NCI-H774 (cell line): ENCODE measurements at places on chromosomes 12 and 14.

GRCh38 chr12:26953447-26953846 lies 15.2 kb downstream of the FGFR1OP2 start:
- DNase-seq: no peak

DNA sequence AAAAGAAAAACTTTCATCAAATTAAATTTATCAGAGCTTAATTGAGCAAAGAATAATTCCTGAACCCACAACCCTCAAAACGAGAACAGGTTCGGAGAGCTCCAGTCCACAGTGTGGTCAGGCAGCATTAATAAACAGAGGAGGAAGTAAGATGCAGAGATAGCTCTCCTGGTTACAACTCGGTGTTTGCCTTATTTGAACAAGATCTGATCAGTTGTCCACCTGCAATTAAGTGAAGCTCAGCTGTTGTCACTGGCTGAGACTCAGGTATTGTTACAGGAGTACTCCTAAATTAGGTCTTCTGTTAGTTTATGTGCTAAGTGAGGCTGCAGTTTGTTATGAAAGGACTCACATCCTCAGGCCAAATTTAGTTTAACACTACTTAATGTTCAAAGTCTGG lies 451.4 kb upstream of the PDE3A start:
- peak; percentile 5 for DNase-seq

- no peak for DNase-seq
Observed at GRCh38 chr12:105418229-105418628, 87.7 kb downstream of the C12orf75 start.

GRCh38 chr12:96077081-96077480 lies 41.7 kb upstream of the LTA4H start:
- DNase-seq: no peak

DNA sequence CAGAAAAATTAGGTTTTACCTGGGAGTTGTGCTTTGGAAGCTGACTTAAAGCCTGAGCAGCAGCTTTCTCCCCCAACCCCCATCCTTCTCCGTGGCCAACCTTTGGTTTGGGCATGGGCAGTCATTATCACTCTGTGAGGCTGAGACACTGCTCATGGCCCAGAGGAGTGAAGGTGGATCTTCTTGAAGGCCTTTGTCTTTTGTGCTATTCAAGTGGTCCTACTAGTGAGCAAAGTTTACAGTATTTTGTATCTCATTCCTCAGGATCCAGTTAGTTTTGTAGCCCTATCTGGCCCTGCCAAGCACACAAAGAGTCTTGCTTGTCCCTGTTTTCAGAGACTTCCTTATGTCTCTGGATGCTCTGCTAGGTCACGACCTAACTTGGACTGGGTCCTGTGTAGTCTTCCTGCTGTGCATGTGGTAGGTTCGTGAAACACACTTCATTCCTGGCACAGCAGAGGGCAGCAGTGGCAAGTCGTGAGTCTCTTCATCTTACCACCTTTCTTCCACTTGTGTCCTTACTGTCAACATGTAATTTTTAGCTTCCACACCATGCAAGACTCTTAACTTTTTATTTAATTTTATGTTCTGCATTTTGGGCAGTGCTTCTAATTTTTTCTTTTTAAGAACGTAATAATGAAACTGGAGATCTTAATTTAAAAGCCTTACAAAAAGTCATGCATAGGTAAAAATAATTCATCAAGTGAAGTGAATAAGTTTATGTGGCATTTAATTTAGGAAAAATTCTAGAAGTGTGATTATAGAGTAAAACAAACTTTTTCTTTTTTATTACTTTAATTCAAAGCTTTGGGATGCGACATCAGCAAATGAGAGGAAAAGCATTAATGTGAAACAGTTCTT lies 53.7 kb downstream of the APAF1 start:
- no peak for DNase-seq

DNA sequence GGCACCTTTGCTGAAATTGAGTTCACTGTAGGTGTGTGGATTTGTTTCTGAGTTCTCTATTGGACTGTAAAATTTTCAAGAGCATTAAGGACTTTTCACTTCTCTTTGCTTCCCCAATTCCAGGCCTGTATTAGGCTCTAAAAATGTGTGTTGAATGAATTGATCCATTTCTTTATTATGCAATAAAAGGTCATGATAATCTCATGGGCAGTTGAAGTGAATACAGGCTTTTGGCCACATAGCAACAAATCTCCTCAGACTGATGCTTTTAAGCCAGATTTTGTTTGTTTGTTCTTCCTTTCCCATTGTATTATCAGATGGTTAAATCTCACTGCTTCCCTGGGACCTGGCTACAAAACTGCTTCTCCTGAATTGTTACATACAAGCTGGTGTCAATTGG lies 258.0 kb upstream of the FAR2 start:
- no peak for DNase-seq

DNA sequence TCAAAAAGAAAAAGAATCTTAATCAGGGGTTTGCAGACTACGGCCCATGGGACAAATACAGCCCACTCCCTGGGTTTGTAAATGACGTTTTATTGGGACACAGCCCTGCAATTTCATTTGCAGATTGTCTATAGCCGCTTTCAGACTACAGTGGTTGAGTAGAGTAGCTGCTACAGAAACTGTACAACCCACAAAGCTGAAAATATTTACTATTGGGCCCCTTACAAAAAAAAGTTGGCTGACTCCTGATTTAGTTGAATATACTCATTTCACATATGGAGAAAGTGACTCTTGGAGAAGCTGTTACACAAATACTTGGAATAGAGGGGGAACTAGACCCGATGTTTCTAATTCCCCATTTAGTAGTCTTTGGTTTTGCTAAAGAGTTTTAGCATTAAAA lies 162.5 kb upstream of the NOS1 start:
- no peak for DNase-seq

GRCh38 chr12:121240062-121240420 lies 30.1 kb downstream of the P2RX4 start:
- DNase-seq: no peak

DNA sequence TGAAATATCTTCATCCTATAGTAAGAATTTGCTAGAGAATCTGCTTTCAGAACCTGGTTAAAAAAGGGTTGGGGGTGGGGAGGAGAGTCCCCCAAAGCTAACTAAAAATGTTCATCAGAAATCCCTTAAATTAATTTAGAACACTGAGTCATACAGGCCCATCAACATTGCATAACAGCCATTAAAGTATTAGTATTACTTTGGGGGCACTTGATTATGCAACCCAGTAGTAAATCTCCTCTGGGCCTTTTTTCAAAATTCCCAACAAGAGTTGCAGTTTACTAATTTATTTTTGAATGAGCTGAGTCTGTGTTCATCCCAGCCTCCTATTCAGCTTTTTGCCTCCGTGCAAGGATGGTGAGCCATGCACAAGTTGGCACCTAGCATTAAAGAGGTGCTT lies 8.8 kb upstream of the SLC24A4 start:
- DNase-seq: no peak

DNA sequence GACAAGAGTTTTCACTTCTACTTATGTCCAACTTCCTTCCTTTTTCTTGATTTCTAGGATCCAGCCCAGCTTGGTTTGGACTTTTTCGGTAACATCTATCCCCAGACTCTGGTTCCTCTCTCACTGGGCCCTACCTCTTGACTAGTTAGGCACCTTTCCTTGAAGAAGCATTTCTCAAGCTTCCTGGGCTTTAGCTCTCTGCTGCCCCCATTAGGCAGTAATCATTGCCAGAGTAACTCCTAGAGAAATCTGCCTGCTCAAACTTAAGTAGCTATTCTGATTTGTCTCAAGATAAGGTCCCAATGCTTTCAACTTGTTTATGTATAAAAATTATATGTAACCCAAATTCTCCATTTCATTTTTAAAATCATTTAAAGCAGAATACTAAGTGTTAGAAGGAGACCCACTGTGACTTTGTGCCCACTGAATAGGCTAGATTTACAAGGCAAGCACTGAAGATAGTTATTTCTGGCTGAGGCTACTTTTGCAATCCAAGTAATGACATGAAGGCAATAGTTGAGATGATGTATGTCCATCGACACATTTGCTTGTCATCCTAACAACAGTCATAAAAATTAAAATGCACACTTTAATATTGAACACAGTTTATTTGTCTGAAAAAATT lies 275.0 kb upstream of the G2E3 start:
- DNase-seq: no peak

- peak; percentile 41 for DNase-seq
Observed at GRCh38 chr14:61750708-61751474, 11.3 kb upstream of the SNAPC1 start.

- DNase-seq: no peak
Observed at GRCh38 chr12:56253091-56253490, 5.1 kb downstream of the ANKRD52 start.

DNA sequence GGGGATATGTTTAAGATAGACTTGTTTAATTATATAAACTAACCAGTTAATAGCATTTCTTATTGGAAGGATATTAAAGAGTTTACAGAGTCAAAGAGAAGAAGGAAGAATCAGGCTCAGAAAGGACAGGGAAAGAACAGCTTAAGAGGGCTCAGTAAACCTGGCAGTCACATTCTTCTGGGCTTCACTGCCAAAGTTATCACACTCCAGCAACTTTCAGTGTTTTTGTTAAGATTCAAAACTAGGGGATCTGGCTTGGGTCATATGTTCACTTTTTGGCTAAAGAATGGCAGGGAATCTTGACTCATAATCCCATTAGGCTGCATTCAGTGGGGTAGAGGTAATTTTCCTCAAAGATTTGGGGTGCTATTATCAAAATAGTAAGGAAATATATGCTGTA lies 312.3 kb downstream of the RAD51B start:
- no peak for DNase-seq

- no peak for DNase-seq
Observed at GRCh38 chr12:46521145-46521544, 148.6 kb upstream of the SLC38A2 start.

DNA sequence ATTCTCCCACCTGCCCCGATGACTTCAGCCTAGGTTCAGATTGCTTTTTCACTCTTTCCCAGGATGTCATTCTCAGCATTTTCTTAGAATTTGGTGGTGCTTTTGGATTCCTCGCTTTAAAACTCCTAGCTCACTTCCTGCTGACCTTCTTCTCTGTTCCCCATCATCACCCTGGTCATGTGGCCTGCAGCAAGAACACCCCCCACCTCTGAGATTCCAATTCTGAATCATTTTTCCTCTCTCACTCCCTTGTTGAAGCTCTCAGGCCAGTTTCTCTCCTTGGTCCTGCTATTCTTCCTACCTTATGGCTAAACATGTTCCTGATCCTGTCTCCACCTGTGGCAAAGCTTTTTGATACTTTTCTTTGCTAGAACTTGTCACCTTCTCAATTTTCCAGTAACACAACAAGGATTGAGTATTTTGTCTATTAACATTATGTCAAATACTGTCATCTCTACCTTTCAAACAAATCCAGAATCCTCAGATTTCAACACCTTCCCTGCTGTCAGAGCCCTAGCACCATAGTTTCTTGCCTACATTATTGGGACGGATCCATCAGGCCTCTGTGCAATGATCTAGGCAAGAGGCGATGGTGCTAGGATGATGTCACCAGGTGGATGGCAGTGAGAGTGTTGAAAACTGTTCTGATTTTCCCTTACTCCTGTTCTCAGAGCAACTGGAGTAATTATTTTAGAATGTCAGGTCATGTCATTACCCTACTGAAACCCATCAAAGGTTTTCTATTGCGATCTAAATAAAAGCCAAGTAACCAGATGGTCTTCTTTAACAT lies 233.7 kb downstream of the MON2 start:
- DNase-seq: no peak

- no peak for DNase-seq
Observed at GRCh38 chr12:108320507-108321293, 18.4 kb downstream of the CMKLR1 start.

GRCh38 chr12:1199700-1200099 lies 208.7 kb downstream of the ERC1 start:
- DNase-seq: no peak

GRCh38 chr12:94621662-94622359 lies 28.5 kb downstream of the TMCC3 start:
- no peak for DNase-seq

GRCh38 chr12:128992550-128992949 lies 139.3 kb downstream of the GLT1D1 start:
- DNase-seq: no peak

DNA sequence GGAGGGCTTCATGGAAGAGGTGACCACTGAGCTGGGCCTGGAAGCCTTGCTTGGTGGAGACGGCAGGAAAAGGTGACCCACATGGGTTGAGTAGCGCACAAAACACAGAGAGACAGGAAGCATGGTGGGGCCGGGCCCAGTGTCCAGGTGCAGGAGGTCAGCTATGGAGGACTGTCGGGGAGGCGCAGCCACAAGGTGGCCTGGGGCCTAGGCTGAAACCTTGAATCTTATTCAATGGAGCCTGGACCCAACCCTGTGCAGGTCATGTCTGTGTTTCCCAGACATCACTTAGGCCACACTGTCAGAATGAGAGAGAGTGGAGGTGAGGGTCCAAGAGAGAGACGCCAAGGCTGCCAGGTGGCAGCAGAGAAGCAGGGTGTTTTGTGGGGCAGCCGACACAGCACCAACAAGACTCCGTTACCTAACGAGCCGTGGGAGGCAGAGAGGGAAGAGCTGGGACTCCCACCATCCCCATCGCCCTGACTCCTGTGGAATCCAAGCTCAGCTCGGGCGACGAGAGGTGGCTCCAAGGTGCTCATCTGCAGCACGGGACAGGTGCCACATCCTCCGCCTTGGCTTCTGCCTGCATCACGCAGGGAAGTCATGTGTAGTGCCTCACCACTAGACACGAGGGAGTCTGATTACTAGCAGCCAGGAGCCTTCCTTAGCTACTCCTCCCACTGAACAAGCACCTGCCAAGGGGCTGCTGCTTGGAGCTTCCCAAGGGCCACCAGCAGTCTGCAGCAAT lies 38.7 kb downstream of the DEGS2 start:
- DNase-seq: no peak

DNA sequence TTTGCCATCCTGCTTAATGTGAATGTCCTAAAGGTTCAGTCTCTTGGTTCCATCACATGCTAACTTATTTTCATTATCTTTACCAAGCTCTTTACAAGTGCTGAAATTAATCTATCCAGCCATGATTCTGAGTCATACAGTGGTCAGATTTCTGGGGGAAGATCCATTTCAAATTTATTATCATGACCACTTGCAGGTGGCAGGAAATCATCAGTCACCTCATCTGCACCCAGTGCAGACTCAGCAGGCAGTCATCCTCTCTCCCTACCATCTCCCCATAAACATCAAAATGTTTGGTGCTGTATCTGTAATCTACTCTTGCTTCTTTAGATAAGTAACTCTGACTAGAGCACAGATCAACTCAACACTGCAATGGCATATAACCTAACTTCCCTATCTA lies 23.5 kb downstream of the ATG14 start:
- no peak for DNase-seq

- no peak for DNase-seq
Observed at GRCh38 chr12:4168036-4168435, 105.5 kb upstream of the CCND2 start.

DNA sequence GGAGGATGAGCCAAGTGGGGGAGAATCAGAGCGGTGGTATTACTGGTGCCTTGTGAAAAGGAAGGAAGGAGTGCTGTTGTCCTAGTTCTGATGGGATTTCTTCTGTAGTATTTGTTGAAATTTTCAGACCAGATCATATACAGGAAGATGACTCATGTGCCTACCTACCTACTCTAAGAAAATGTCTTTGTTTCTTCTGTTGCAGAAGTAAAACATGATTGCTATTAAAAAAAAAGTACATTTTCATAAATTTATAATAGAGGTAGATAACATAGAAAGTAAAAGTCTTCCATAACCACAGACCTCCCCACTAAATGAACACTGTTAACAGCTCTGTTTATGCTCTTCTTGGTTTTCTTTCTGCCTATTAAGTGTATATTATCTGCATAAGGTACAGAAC lies 26.9 kb downstream of the SAMD4A start:
- no peak for DNase-seq

GRCh38 chr12:4412465-4412864 lies 33.0 kb upstream of the FGF23 start:
- no peak for DNase-seq

GRCh38 chr14:77275041-77275580 lies 4.1 kb upstream of the NGB start:
- DNase-seq: no peak

- no peak for DNase-seq
Observed at GRCh38 chr12:109765446-109765810, 51.8 kb downstream of the FAM222A start.
